RWPE2 (cell line): ENCODE measurements at places on chromosomes 11 and 22.

DNA sequence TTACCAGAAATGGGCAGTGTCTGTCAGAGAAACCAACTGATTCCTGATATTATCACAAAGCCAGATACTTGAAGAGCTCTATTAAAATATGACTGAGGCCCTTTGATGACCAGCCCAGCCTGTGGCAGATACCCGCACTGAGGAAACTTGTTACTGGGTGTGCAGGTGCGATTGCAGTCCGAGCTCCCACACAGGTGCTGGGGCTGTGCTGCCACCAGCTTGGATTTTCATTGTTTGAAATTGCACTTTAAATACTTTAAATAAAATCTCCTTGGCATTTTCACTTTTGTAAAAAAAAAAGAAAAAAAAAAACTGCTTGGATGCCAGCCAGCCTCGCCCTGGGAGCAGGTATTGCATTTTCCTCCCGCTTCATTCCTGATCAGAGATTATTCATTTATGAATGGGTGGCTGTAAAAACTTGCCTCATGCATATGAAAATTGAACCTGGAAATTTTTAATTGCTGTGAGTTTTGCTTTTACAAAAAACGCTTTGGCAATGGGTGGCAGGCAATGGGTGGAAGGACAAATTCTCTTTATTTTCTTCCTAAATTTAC, 21.2 kb downstream of the EHF start:
- DNase-seq: no peak

- DNase-seq: no peak
Measured at GRCh38 chr22:25366408-25366807, 147.0 kb downstream of the CRYBB2 start.

- DNase-seq: no peak
Measured at GRCh38 chr11:60159284-60159683, 23.6 kb downstream of the MS4A6A start.

DNA sequence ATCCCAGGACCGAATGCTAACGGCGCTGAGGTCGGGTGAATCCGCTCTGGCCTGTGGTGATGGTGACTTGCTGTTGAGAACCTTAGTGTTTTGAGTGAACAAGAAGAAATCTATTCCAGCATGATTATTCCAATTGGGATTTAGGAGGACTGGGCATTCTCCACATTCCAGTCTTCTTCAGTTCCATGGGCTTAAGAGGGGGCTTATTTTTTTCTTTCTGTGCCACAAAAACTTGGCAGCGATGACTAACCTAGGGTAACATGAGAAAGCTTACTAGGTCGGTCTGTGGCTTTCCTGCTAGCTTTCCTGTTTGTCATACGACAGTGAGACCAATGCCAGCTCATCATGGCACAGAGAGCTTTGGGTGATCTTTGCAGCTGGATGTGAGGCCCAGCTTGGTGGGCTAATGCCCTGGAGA, 62.9 kb upstream of the ATXN10 start:
- DNase-seq: no peak

DNA sequence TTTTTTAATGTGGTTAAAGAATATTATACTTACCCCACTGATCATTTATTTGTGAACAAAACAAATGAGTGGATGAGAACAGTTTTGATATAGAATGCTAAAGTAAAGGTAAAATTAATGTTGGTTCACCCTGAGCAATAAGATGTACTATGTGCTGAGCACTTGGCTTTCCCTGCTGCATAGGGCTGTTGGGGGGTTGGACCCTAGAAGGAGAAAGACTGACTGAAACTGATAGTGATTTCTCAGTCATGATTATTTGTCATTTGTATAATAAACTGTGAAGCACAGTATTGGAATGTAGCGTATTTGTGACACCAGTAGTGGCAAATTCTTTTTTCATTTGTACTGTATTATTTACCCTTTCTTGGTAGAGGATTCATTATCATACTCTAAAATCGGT, 63.3 kb downstream of the PRMT3 start:
- DNase-seq: no peak

DNA sequence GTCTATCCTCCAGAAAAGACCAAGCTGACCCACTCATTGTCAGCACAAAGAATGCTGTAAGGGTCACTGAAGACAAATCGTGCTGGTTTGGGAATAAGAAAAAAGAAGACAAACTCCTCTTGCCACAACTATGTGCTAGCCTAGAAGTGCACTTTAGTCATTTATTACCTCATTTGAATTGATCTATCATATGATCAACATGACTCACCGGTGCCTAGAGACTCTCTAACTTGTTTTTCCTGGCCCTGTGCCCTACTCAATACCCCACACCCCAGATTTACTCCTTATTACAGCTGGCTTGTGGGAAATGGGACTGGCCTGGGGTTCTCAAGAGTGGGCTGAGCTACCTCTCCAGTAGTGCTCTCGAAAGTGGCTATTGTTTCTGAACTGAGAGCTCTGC, 35.9 kb upstream of the HORMAD2 start:
- no peak for DNase-seq

GRCh38 chr11:119509969-119510401, 87.0 kb upstream of the THY1 start:
- DNase-seq: no peak

DNA sequence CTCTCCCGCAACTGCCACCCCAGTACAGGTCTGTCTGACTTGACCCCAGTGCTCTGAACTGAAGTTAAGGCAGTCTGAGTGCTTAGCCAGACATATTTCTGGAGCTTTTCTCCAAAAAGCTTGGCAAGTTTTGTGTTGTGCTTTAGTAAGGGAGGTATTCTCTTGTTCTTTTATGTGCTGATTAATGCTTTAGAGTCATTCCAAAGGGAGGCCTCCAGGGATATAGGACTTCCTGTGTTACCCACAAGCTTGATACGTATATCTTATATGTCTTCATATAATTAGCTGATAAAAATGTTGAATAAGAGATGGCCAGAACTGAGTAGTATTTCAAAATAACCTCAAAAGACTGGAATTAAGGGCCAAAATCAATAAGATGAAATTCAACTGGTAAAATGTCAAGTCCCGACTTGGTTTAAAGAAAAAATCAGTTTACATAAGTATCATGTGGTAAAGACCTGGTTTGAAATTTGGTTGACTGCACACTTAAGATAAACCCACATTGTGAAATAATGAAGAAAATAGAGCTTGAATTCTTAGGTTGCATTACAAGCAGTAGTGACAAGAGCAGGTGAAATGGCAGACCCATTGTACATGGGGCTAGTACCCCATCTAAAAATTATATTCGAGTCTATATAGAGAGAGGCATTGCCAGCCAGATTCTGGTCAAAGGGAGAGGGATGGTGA, 226.9 kb downstream of the SNX19 start:
- no peak for DNase-seq

DNA sequence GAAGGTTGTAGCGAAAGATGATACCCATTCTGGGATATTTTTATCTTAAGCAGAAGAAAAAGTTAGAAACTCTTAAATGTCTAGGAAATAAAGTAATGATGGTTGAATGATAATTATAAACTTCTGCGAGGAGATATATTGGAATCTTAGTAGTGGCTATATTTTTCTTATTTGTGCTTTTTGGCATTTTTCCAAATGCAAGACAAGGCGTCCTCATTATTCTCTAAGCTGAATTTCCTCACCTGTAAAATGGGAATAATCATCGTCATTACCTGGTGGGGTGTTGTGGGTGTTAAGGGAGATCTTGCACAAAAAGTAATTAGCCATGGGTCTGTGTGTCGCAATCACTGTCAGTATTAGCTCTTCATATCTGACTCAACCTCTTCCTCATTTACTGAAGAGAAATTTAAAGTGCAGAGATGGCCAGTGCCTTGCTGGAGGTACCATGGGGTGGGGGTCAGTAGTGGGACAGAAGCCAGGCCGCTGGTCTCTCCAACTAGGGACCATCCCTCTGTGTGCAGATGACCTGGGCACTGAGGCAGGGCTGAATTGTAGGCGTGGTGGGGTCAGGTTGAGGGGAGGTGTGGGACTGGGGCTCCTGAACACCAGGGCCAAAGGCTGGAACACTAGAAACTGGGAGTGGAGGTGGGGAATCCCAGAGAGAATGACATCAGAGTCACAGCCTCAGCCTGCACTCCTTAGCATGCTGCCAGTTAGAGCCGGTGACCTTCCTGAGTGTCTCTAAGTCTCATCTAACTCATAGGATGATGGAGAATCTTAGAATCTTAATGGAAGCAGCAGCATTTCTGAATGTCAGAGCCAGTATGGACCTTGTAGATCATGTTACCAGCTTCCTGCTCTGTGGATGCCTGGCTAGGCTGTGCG, 4.1 kb downstream of the PITPNM1 start:
- no peak for DNase-seq

DNA sequence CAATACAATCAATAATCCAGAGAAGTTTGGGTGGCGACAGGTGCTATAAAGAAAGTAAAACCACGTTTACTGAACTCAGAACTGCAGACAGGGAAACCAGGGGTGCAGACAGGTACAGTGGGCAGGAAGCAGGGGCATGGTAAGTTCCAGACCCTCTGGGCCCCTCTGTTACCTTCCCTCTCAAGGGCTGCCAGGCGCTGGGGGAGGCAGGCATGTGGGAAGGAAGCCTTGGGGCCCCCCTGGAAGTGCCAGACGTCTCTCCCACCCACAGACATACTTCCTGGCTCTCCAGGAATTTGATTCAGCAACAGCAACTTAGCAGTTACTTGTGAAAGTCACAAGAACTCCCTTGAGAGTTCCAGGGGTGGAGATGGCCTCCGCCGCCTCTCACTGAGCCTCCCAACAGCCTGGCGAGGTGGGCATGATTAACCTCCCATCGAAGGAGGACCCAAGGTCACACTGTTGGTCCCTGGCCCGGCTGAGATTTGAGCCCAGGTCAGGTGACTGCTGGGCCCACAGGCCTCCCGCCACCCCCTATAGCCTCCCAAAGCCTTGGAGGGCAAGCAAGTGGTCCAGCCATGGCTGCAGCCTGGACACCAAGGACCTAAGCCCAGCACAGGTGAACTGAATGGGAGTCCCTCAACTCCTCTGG, 14.1 kb upstream of the TSKU start:
- no peak for DNase-seq

DNA sequence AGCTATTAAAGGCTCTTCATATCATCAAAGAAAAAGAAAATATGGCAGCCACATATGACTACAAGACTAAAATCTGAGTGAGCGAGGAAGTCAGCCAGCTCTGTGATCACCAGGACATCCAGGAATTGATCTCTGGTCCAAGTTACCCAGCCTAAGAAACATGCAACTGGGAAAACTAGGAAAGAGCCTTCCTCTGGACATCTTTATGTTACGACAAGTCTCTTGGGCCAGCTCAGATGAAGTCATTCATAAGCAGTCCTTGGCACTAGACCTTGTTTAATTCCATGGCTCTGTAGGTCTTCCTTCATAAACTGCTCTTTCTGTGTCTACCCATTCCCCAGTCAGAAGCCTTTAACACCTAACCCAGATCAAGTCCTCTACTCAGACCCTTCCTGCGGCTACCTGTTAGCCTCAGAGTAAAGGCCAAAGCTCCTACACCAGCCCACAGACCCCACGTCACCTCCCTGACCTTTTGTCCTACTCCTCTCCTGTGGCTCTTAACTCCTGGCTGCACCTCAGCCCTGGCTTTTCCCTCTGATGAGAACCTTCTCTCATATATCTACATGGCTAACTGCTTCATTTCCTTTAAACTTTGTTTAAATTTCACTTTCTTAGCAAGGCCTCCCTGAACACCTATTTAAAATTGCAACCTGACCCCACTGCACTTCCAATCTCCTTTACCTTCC, 134.0 kb downstream of the KIF18A start:
- no peak for DNase-seq

GRCh38 chr11:13249992-13250391, 27.6 kb upstream of the BMAL1 start:
- DNase-seq: no peak

DNA sequence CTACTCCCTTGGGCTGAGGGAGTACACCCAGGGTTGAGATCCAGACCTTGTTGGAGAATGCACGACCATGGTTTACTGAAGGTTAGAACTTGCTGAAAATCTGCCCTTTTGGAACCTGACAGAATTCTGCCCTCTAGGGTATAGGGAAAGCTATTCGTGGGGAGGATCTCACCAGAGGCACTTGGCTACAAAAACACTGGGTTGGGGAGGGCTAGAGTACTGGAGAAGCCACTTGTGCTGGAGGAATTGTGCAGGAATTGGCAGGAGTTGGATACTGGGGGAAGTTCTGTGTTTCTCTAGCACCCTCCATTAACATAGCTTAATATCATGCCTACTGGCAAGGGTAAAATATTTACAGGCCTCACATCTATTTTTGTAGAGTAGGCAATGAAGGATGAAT, 55.8 kb downstream of the PPME1 start:
- no peak for DNase-seq

DNA sequence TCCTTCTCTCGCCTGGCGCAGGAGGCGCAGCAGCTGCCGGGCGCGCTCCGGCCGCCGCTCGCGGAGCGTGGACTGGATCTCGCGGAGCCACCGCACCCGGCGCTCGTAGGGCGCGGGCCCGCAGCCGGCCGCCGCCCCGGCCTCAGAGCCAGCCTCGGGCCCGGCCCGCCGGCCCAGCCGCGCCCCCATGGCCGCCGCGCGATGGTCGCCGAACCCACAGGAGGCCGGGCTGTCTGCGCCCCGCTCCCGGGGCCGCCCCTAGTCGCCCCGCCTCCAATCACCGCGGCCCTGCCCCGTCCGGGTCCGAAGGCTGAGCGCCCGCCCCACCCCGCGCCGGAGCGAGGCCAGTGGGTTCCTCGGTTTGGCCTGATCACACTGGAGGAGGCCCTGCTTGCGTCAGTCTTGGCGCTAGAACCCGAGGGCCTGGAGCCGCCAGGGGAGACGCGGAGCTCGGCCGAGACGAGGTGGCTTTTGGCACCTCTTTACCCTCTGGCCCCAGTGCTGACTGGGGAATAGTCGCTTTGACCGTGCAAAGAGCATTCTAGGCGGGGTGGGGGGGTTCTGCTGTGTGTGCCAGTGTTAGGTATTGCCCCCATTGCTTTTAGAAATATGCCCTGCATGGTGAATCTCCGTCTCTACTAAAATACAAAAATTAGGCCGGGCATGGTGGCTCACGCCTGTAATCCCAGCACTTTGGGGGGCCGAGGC, at the start of gene LRRC75B:
Gene LRRC75B, minus strand, starts transcription at position 223 of the 708 bp plus-strand sequence. Its CDS starts 34 bp downstream, at position 189.
- DNase-seq: no peak
